ENCODE measurements at places on chromosomes 7 and 10.

DNA sequence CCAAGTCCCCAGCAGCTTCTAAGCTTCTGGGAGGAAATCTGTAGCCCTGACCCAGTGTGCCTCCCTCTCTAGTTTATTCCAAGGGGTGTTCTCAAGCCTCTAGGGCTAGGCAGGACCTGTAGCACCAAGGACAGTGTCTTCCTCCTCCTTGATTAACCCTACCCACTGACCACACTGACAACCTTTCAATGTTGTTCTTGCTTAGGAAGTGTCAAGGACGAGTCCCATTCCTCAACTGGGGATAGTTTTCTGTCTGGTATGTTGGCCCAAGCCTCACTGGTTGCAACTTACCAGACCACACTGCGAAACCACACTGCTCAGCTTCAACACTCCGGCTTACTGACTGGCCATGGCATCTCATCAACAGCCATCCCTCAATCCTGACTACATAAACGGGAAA is 100.0 kb downstream of the RNF216 start:
- no peak for DNase-seq

- no peak for DNase-seq
Measured at GRCh38 chr10:77564731-77565589, 72.6 kb downstream of the KCNMA1 start.

DNA sequence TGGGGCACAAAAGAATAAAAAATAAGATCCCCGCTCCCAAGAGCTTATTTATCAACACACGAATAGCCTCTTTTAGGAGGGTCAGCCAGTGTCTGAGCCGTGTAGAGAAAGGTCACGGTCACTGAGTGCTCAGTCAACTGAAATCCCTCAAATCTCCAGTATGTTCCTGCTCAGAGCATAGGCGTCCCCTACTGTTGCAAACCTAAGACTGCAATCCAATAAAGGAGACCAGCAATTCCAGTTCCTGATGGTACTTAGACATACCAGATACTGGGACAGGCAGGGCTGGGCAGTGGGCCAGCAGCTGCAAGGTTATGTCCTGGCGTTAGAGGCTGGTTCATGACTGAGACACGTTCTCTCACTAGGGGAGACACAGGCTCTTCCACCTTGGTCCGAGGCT is 93.6 kb downstream of the CACNB2 start:
- DNase-seq: peak; percentile 78

DNA sequence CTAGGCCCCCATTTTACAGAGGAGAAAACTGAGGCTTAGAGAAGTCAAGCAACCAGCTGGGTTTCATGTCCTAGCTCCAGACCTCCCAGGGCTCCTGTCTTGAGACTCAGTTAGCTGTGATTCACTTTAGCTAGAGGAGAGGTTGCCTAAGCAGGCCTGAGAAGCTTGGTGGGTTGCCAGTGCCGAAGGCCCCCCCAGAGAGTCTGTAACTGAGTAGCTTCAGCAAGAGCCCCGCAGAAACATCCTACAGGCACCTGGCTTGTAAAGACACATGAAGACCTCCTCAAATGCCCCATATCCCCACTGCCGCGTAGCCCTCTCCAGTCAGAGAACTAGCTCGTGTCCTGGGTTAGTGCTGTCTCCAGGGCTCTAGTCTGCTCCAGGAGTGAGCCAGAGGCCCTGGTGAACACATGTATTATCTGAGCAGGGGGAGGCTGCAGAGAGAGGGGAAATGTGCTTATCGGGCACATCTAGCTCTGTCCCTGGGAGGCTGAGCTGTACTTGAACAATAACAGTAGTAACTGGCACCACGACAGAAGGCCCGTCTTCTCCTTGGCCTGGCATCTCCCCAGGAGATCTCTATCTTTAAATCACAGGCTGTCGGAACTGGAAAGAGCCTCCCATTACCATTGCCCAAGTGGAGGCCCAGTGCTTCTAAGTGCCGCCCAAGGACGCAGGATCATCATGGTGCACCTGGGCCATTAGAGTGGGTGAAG is 28.9 kb downstream of the UNC5B start:
- peak; percentile 74 for DNase-seq

DNA sequence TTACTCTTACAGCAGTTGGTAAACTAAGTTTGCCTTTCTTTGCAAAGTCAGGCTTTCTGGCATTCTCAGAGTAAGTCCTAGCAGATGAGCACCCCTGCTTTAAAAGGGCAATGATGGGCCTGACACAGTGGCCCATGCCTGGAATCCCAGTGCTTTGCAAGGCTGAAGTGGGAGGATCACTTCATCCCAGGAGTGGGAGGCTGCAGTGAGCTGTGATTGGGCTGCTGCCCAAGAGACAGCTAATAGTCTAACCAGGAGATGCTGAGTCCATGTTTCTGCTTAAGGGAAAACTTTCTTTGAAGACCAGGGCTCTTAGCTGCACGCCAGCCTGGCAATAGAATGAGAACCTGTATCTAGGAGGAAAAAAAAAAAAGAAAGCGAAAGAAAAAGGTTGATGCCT is 100.2 kb upstream of the MPP7 start:
- no peak for DNase-seq

- no peak for DNase-seq
Measured at GRCh38 chr10:92894081-92894655, 45.8 kb downstream of the EXOC6 start.

GRCh38 chr7:154996756-154997155 is 6.2 kb downstream of the PAXIP1 start:
- no peak for DNase-seq

DNA sequence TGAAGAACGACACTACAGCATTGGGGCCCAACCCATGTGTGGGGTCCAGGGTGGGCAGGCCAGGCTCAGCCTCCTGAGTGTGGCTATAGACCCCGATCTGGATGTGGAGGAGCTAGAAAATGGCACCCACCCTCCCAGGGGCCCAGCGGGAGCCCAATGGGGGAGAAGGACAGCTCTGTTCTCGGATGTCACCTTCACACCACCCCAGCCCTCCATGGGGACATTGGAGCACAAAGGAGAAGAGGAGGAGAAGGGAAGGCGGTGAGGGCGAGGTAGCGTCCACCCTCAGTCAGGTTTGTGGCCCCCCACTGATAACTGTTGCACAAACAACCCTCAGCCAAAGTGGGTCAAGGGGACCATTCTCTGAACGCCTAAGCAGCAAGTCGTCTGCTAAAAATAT is 509.3 kb downstream of the GRID1 start:
- DNase-seq: no peak

GRCh38 chr7:139582671-139583155 is 59.2 kb downstream of the CLEC2L start:
- no peak for DNase-seq

GRCh38 chr7:73341877-73342276 is 13.9 kb downstream of the FKBP6 start:
- DNase-seq: no peak

GRCh38 chr7:124250297-124251034 is 217.6 kb upstream of the TMEM229A start:
- no peak for DNase-seq

- DNase-seq: no peak
Measured at GRCh38 chr10:101902820-101903145, 59.2 kb upstream of the KCNIP2 start.

DNA sequence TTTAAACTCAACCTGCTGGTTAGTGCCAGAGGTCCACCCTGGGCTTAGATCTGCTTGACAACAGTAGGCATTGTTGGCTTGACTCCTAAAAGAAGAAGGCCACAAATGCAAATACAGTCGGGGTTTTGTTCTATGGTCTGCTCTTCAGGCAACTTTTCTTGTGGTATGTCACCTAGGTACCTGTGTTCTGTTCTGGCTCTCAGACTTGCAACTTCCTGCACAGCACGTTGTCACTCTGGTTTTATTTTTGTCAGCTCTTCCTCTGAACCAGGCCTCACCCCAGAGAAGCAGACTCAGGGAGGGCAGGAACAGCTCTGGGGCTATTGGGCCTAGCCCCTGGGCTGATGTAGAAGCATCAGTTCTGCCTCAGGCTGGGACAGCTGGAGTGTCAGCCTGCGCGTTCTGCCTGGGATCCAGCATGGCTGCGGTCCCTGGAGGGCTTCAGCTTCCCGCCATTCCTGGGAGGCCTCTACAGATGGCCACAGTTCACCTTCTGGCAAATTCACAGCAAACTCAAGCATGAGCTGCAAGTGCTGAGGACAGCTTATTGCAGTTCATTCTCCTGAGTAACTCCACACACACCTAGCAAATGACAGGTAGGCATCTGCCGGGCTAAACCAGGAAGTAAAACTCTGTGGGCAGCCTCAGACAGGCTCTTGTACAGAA is 11.0 kb upstream of the PDCD4 start:
- no peak for DNase-seq

DNA sequence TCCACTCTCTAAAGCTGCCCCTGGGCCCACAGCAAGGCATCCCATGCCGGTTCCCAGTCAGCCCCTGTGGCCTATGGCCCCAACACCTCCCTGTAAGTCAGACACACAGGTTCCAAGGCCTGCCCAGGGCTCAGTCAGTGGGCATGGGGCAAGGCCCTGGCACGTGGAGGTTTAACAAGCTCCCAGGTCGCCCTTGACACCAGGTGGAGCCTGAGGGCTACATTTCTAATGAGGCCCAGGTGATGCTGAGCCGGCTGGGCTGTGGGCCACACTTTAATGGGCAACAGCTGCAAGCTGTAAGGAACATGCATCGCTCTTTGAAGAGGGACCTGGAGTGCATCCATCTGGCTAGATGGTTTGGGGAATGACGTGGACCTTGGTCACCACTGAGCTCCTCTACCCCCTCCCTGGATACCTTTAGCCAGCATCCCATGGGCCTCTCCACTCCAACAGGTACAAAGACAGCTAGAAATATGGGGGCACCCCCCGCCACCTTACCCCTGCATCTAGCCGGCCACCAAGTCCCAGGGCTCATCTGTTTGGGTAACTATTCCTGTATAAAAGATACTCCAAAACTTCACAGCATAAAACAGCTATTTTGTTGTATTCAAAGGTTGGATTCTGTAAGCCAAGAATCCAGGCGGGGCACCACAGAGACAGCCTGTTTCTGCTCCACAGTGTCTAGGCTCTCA is 122.5 kb downstream of the OAT start:
- DNase-seq: no peak

DNA sequence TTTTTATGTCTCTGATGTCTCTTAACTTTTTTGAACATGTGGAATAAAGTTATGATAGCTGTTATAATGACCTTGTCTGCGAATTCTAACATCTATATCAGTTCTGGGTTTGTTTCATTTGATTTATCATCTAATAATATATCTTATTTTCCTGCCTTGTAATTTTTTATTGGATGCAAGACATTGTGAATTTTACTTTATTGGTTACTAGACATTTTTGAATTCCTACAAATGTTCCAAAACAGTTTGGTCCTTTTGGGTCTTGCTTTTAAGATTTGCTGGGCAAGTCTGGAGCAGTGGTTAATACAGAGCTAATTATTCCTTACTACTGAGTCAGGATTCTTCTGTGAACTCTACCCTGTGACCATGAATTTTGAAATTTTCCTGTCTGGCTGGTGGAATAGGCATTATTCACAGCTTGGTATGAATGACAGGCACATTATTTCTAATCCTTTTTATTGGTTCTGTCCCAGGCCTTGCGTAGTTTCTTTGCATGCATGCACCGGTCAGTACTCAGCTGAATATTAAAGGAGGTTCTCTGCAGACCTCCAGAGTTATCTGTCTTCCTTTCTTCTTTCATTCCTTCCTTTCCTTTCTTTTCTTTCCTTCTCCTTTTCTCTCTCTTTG is 9.0 kb downstream of the CUTC start:
- no peak for DNase-seq

DNA sequence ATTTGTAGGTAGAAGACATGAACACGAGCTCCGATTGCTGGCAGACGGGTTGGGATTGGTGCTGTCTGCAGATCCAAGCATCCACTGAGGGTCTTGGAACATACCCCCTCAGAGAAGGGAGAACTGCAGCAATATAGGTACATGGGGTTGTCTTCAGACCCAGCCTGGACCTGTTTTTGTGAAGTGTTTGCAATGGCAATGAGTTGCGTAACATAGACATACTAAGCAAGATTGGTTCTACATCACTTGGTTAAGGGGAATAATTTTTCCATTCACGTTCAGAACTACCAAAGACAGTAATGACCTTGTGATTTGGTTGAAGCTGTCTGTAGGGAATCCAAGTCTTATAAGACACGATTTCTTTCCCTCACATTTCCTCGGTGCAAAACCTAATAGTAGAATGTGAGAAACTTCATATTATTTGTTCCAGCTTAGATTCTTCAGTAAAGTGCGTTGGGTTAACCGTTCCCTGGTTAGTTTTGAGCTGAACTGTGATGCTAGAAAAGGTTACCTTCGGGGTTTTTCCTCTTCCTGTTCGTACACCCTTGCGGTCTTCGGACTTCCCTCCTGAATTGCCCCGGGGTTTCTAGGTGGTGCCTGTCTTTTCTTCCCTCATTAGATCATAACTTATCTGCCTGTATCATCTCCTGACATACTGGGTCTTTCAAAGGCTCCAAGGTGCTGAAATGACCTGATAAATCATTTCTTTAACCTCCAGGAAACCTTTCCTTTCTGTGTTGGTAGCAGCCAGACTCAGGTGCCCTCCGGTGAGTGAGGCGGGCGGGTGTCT is 14.4 kb downstream of the PROSER2 start:
- no peak for DNase-seq

DNA sequence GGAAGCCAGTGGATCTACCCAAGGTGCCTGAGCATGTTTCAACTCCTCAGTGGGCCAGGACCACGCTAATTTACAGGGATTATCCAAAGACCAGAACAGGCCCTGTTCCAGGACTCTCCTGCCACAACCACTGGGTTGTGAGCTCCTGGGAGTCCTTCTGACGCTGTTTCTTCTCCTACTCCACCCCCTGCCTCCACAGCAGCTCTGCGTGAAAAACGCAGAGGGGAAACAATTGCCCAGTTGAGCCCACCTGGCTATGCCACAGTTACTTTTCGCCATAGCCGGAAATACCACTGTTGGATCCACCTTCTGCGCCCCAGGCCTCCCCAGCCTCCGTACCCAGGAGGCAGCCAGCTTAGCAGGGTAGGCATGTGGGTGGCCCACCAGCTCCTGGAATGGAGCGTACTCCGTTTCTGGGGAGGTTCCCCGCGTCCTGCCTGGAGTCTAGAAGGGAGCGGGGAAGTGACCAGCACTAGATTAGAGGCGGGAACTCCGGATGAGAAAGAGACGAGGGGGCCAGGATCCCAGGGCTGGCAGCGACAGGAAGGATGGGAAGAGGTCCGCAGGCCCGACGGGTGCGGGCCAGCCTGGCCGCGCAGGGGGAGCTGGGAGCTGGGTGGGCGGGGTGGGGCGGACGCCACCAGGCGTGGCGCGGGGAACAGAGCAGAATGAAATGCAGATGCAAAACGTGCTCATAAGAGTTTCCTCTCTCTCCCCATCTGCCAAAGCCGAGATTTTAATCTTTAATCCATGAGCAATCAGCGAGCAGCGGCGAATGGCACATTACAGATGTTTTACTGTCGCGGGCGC is 32.1 kb upstream of the PAX2 start:
- no peak for DNase-seq

All from left ventricle myocardium inferior (tissue), 1 donor.